ENCODE measurements at places on chromosomes 5 and 9. TPM values are rescaled to one million over a fixed set of nuclear protein-coding genes. Genes with fewer than 3 reads are reported as not detected.

The TRIM7 gene
- 0.72 TPM for total RNA-seq

The FAM153A gene
- total RNA-seq: not detected

The GCNT4 gene
- 2.7 TPM for total RNA-seq

The PCDHA12 gene
- total RNA-seq: 0.36 TPM

The TLX3 gene
- not detected for total RNA-seq

The ZNF189 gene
- total RNA-seq: 17.7 TPM

GRCh38 chr5:121668635-121669034 is 183.0 kb upstream of the FTMT start:
- DNase-seq: no peak

- DNase-seq: no peak
These were observed 46.6 kb downstream of the TMEM252 start for GRCh38 chr9:68493958-68494577.

DNA sequence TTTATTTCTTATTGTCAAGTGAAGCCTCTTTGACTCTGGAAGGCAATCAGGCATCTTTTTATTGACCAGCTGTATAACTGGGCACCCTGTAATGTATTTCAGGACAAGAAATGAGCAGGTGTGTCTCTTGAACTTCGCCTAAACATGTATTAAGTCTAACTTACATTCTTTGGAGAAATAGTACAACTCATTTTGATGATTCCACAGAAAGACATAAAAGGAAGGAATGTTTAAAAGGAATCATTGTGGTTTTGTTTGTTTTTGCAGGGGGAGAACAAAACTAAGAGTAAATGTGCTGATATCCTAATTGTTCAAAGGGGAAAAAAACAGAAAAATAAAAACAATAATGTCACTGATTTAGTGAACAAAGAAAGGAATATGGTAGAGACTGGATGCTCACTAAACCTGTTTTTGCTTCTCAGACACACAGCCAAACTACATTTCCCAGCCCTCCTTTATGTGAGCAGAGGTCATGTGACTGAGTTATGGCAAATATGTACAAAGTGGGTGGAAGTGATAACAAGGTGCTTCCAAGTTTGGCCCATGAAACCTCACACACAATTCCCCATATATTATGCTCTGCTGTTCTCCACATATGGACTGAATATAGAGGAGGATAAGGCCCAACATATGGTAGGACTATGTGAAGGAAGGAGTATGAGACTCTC is 150.6 kb upstream of the ACOT12 start:
- peak; percentile 4 for DNase-seq

DNA sequence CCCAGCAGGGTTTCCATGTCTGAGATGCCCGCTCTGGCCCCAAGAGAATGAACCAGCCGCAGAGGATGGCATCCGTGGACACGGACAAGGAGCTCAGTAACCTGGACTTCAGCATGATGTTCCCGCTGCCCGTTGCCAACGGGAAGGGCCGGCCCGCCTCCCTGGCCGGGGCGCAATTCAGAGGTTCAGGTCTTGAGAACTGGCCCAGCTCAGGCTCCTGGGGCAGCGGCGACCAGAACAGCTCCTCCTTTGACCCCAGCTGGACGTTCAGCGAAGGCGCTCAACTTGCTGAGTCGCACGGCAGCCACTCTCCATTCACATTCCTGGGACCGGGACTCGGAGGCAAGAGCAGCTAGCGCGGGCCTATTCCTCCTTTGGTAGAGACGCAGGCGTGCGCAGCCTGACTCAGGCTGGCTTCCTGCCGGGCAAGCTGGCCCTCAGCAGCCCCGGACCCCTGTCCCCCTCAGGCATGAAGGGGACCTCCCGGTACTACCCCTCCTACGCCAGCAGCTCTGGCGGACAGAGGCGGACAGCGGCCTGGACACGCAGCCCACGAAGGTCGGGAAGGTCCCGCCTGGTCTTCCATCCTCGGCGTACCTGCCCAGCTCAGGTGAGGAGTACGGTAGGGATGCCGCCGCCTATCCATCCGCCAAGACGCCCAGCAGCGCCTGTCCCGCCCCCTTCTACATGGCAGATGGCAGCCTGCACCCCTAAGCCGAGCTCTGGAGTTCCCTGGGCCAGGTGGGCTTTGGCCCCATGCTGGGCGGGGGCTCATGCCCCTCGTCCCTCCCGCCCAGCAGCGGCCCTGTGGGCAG is 74.4 kb downstream of the INSL6 start:
- peak; percentile 54 for DNase-seq

DNA sequence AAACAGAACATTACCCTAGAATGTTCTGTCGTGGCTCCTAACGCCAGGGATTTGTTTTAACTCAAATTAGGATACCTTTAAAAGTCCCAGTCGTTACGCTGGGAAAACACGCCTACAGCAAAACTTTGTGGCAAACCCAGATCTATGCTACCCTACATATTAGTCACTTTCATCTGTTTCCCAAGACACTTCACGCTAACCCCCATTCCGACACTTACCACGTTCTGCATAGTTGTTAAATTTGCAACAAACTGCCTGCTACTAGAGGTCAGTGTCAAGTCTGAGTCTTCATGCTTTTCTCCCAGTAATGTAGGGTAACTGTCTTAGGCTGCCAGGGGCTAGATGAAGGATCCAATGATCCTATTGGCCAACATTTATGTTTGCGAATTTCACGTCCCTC is 140.3 kb downstream of the RASEF start:
- DNase-seq: no peak

DNA sequence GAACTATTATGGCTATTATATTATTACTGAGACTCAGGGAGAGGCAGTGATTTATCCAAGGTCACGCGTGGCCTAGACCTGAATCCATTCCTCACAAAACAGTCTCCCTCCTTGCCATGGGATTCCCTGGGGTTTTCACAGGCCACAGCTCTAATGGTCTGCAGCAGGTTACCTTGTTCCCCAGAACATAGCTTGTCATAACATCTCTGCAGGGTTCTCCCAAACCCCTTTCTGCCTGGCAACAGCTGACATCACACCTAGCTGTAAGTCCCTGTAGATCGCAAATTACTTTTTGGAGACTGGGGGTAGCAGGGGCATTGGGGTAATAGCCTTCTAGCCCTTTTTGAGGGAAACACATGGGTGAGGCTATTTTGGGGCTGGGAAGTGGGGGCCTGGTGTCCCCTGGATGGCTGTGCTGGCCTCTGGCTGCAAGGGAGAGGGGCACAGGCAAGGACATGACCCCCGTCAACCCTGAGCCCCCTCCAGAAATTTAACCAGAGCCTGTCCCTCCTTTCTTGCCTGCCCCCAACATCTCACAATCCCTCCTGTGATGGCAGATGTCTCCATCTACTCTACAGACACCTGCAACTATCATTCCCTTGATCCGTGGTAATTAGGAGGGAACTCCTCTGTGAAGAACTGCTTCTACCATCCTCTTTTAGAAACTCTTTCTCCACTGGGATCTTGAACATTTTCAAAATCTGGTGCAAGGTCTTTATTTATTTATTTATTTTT is 1.3 kb downstream of the CD74 start:
- peak; percentile 59 for DNase-seq

DNA sequence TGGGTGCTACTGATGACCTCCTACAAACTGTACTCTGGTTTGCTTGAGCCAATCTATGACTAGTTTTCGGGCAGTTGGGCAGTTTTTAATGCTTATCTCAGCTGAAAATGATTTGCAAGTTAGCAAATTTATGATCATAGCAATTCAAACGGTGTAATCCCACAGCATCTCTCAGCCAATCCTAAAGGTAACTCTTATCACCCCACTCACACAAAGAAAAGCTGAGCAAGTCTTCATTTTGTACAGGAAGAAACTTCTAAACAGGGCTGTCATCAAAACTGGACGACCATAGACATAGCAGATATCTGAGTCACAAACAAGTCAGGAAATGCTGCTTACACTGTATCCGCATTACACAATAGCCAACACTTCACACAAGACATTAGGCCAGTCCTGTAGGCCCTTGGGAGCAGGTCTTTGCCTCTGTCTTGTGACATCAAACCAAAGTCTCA is 2.6 kb upstream of the ENC1 start:
- peak; percentile 85 for DNase-seq

DNA sequence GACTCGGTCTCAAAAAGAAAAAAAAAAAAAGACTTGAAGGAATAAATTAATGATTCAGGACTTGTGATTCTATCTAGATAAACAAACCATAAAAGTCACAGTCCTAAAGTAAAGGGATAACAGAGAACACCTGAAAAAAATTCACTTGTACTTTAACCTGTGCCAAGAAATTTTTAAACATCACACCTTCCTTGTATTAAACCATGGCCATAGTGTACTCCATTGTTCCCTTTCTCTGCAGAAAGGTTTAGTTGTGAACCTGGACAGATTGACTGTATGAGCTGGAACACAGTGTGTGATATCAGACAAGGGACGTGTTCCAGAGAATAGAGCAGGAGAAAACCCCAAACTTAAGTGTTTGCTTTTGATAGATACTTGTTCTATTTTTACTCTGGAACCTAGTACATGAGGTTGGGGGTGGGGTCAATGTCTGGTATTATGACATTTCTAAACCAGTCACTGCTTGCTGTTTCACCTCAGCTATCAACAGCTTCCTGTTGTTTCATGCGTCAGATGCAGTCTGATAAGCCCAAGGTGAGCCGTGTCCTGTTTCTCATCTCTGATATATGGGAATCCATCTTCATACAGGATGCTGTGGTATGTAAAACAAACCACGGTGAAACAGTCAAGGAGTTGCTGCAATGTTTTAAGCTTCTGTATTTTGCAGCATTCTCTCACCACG is 62.5 kb upstream of the ITGA1 start:
- no peak for DNase-seq

Measured in osteoblast (primary cell).